ENCODE measurements at places on chromosomes 2 and 18. TPM values are rescaled to one million over a fixed set of nuclear protein-coding genes. Genes with fewer than 3 reads are reported as not detected.

GAREM1 gene
- 11.5 TPM for polyA plus RNA-seq

FEV gene
- 0.17 TPM for polyA plus RNA-seq

SCN2A gene
- not detected for polyA plus RNA-seq

ZBTB7C gene
- polyA plus RNA-seq, result 4.3 TPM

IKZF2 gene
- polyA plus RNA-seq, result 5.6 TPM

PRKAG3 gene
- polyA plus RNA-seq, result 14.4 TPM

NEURL3 gene
- polyA plus RNA-seq, result not detected

SF3B1 gene
- polyA plus RNA-seq, result 308 TPM

BOLL gene
- polyA plus RNA-seq, result not detected

B3GNT7 gene
- not detected for polyA plus RNA-seq

TET3 gene
- polyA plus RNA-seq, result 8.9 TPM

FECH gene
- polyA plus RNA-seq, result 22.2 TPM

GRCh38 chr2:127342101-127342500 is 45.7 kb downstream of the MAP3K2 start:
- no peak for DNase-seq

DNA sequence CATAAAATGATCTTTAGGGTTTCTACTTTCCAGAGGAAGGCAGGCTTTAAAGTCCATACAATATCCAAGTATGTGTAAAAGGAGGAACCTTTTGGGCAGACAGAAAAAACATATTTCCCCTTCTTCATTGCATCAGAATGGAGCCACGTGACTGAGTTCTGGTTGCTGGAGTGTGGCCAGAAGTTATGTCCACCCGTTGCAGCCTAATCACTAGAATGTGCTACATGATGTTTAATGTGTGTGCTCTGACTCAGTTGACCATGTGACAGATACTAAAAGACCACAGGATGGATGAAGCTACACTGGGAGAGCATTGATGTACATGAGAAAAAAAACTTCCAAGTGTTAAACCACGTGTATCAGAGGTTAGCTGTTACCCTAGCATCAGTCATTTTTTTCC is 460.9 kb downstream of the RIT2 start:
- DNase-seq, result no peak

GRCh38 chr2:218271865-218272530 is 1.7 kb downstream of the PNKD start:
- no peak for DNase-seq

DNA sequence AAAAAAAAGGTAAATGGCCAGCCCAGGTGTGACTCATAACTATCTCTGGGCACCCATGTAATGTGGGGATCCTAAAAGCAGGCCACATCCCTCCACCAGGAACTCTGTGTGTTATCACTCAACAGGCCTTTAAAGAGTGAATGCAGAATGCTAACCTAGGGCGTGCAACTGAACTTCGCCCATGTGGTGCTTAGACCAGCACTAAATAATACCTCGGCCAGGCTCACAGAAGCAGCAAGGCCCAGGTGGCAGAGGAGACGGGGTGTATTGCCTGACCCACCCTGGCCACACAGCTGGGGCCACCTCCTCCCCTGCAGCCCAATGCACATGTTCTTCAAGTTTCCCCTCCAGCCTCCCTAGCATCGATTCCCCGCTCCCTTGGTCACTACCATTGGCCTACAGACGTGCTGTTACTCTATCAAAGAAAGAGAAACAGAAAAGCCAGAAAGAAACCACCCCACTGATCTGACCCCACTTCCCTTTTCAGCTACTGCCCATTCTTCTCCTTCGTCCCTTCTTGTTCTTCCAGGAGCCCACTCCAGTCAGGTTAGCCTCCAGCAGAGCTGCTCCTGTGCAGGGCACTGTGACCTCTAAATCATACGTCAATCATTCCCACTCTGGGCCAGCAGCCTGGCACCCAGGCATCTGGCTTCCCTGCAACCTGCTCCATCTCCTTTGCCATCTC is 22.0 kb downstream of the FAM178B start:
- DNase-seq, result no peak

GRCh38 chr2:53445383-53446070 is 322.1 kb upstream of the CHAC2 start:
- no peak for DNase-seq

- DNase-seq, result peak; percentile 18
Measured at GRCh38 chr2:48126162-48126561, 219.9 kb upstream of the FBXO11 start.

DNA sequence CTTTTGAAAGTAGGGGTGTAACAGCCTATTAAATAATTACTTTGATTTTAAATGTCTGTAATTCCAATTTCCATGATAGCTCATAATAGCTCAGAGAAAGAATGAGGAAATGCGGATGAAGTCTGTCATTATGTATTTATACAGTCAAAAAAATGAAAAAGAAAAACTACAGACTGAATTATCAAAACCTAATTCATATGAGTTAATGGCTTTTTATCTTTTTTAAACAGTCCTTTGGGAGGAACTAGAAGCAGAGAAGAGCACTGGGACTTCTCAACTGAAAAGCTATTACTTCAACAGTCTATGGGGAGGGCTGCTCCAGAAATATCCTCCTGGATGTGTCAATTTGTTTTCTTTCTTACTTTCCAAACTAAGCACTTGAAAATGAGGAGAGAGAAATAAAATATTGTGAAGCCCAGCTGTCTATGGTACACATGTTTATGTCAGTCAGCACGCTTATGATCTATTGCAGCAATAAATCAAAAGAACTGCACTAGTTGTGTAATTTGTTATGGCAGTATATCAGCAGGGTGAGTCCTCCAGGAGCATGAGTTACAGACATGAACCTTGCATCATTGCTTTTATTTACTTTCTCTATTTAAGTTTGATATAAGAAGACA is 1550.2 kb downstream of the LRP1B start:
- no peak for DNase-seq

- no peak for DNase-seq
Measured at GRCh38 chr2:145095641-145096435, 575.9 kb upstream of the ZEB2 start.

- no peak for DNase-seq
Measured at GRCh38 chr2:168062936-168063335, 184.5 kb downstream of the STK39 start.

DNA sequence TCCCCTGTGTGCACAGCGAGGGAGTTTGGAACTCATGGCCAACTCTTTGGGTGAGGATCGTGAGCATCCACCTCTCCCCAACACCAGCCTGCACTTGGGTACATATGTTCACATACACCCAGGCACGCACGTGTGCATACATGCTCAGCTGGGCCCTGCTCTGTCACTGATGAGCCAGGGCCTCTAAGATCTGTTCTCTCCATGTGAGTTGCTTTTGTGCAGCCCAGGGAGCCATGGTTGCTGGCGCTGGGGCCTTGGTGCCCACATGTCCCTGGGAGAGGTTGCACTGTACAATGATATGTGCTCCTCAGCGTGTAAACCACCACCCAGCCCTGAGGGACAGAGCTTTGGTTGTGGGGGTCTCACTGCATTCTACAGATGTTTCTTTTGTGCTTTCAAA is 44.1 kb downstream of the KLHL29 start:
- DNase-seq, result no peak

DNA sequence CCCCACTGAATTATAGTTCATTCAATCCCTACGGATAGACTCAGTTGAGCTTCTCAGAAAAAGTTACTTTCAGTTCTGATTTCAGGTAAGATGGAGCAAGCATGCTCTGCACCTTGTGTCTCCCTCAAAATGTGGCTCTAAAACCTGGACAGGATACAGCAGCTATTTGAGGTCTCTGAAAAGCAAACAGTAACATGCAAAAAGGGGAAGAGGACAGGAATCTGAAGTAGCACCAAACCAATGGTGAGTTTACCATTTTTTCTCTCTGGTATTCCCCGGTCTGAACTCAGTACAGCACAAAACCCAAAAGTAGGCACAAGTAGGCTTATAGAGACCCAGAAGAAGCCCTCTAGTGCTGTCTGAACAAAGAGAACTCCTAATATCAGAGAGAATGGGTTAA is 34.1 kb downstream of the LANCL1 start:
- DNase-seq, result no peak

GRCh38 chr18:649341-649740 is 8.1 kb upstream of the TYMS start:
- DNase-seq, result no peak

GRCh38 chr18:55934821-55935220 is 346.8 kb upstream of the TCF4 start:
- no peak for DNase-seq

- DNase-seq, result no peak
Measured at GRCh38 chr18:79685281-79685680, 5.7 kb downstream of the CTDP1 start.

DNA sequence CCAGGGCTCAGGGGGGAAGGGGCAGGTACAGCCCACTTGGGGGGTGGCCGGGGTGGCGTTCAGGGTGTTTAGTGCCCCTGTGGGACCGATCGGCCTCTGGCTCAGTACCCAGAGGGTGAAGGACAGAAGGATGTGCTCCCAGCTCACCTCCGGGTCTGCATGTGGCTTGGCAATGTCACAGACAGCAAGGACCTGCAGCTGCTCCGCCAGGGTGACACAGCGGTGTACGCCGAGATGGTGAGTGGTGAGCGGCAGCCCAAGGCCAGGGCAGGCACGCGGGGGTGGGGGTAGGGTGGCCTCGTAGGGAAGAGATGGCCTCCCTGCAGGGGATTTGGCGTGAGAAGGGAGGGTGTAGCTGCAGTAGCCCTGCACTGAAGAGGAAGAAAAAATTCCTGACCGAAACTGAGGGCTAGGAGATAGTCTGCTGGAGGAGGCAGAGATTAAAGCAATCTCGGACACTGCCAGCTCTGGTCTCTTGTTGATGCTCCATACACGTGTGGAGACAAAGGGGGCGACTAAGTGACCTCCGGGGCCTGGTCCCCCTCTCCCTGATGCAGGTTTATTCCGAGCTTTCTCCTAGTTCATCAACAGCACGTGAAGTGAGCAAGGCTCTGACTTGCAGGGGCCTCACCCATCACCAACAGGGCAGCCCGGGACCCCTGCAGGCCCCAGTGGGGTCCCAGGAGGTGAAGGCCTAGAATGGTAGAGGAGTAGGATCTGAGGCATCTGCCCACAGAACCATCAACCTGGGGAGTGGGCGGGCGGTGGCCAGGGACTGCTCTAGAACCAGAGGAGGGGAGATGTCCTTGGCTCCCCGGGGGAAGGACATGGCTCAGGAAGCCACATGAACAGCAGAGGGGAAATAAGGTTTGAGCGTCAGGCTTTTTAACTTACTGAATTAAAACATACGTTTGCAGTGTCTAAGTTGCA is 45.4 kb downstream of the FER1L5 start:
- no peak for DNase-seq

DNA sequence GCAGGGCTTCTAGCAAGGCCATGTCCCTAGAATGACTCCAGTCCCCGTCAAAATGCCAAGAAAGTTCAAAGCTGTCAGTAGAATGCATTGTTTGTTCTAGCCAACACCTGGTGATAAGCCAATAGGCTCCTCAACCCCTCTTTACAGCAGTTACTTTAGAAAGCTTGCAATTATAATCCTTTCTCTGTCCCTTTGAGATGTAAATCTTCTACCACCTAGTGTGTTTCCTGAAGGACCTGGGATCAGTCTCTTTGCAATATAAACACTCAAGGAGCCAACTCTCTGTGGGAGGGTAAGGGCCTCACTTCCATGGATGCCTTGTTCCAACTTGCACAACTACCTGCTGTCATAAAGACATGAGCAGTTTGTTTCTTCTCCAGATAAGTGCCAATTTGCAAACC is 301.8 kb downstream of the NBAS start:
- DNase-seq, result no peak

DNA sequence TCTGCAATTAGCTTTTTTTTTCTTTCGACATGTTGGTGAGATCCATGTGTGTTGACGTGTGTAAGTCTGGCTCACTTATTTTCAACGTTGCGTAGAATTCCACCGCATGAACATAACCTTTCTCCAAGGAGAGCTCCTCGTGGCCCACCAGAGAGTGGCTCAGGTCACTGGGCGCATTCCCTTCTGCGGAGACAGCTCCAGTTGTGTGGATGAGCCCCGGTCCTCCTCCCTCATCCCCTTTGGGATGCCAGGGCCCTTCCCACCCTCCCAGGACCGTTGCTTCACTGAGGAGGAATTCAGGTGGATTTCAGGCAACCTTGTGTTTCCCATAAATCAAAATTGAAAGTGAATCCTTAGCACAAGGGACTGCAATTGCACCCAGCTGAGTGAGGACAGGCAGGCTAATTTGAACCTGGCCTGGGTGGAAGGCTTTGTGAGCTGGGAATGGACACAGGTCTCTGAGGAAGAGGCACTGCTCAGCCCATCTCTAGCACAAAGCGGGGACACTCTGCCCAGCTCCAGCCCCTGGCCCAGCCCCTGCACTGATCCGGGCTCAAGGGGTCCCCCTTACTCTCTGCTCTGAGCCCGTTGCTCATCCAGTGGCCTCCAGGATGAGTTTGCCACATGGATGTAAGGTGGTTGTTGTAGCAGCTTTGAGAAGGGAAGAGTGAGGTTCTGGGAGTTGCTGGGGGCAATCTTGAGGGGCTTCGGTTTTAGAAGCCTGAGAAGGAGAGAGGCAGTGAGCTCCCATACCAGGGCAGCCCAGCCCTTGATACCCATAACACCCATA is 57.8 kb upstream of the HAAO start:
- DNase-seq, result no peak

Data from muscle of arm (tissue), 14 donors.